ENCODE measurements at places on chromosomes 6 and 20.

- DNase-seq: no peak
Observed at GRCh38 chr6:106530502-106530901, 98.8 kb downstream of the RTN4IP1 start.

GRCh38 chr6:126923807-126924206 lies 194.7 kb upstream of the RSPO3 start:
- DNase-seq: no peak

DNA sequence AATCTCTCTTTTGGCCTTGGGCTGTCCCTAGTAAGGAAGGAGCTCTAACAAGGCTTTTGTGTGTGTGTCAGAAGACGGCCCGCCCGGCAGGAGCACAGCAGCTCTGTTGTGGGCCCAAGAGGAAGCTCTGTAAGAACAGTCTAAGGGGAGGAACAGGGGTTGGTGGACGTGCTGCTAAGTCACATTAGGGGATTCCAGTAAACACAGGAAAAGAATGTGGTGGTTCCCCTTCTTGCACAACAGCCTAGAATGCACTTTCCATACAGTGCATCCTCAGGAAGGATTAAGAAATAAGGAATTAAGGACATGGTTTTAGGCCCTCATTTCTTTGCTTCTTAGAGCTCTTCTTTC lies 114.5 kb downstream of the RNF144B start:
- peak; percentile 66 for DNase-seq

DNA sequence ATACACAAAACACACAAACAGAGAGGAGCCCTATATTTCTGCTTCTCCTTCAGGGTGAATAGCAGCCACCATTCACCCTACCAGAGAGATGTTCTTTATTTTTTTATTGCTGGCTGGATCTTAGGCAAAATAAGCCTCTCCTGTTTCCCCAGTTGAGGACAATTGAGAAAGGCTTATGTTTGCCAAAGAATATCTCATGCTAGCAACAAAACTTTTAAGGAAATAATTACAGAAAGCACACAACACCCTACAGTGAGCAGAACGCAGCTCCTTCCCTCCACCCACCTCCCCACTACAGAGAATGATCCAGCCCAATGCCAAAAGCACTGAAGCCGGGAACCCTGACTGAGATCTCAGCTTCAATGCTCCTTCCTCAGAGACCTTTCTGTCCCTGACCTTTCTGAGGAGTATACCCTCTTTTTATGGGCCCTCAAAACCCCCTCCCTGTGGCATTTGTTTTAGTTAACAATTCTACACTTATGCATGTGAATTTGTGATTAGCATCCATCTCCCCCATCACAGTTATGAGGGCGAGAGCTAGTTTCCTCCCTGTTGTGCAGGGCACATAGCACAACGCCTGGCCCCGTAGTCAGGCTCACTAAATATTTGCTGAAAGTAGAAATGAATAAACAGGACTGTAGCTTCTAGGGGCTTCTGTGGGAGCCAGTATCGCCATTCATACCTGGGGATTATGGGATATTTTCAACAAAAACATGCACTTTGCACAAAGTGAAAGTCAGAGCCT lies 491.6 kb upstream of the CDH4 start:
- DNase-seq: no peak

GRCh38 chr20:40749985-40750506 lies 61.0 kb upstream of the MAFB start:
- DNase-seq: no peak

DNA sequence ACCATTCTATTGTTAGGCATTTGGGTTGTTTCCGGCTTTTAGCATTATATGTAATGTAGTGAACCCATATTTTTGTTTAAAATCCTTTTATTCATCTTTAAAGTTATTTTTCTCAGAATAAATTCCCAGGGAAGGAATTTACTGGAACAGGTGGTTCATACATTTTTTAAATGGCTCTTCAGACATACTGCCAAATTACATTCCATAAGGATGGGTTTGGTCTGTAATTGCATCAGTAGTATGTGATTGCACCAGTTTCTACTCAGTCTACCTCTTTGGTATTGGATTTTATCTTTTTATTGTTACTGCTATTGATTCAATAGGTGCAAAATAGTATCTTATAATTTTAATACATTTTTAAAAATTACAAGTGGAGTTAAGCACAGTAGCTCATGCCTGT lies 27.2 kb downstream of the BRPF3 start:
- DNase-seq: no peak

GRCh38 chr6:74415056-74415455 lies 719.1 kb downstream of the CD109 start:
- DNase-seq: no peak

- no peak for DNase-seq
Observed at GRCh38 chr6:137851669-137852068, 15.4 kb upstream of the TNFAIP3 start.

GRCh38 chr6:3915076-3915791 lies 66.1 kb downstream of the FAM50B start:
- no peak for DNase-seq

GRCh38 chr20:37411408-37412219 lies 65.7 kb downstream of the SRC start:
- DNase-seq: peak; percentile 58

GRCh38 chr6:111724039-111724438 lies 118.4 kb upstream of the TRAF3IP2 start:
- no peak for DNase-seq

DNA sequence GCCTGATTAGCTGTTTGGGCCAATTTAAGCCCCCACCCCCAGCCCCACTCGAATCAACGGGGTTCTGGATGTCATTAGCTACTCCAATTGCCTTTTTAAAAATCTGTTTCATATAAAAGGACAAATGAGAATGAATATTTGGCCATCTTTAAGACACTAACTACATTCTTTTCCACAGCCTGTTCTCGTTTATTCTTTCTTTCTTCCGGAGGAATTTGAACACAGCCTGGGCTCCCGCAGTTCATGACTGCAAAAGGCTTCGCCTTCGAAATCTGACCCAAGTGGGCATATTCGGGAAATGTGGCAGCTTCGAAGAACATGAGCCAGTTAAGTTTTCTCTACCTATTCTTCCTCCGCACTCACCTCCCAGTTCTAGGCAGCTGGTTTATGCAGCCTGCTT lies 49.4 kb upstream of the NFATC2 start:
- DNase-seq: no peak

GRCh38 chr6:31619805-31620585 lies 520 bp upstream of the PRRC2A start:
- peak; percentile 100 for DNase-seq

DNA sequence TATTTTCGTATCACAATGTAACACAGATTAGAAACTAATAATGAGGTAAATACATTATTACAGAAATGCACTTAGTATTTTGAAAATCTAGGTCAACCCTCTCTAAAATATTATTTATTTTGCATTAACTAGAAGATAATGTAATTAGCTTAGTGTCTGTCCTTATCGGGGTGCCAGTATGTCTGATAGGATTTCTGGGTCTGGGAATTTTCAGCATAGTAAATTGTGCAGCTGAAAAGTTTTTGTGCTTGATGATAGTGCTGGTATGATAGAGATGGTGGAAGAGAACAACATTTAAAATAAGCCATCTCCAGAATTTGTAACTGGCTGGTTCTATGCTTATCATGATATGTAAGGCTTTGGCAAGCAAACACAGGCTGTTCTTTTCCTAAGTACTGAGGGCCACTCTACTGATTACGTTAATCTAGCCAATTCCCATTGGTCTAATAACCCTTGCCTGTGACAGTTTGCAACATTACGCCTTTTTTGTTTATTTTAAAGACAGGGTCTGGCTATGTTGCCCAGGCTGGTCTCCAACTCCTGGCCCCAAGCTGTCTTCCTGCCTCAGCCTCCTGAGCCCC lies 50.8 kb downstream of the PREP start:
- no peak for DNase-seq

DNA sequence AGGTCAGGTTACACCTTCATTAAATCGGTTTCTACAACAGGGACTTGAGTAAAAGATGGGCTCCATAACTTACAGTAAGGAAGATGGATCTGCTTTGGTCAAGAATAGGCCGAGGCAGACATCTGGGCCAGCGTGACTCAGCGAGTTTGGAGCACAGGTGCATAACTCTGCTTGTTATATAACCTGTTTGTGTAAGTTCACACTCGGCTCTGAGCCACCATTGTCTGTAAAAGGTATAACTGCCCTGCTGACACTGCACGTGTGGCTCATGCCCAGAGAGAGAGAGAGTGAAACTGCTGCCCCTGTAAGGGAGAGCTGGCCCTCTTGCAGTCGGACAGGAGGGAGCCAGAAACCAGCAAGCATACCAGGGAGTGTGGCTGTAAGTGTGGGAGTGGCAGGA lies 737.9 kb upstream of the SLC35B3 start:
- DNase-seq: no peak

DNA sequence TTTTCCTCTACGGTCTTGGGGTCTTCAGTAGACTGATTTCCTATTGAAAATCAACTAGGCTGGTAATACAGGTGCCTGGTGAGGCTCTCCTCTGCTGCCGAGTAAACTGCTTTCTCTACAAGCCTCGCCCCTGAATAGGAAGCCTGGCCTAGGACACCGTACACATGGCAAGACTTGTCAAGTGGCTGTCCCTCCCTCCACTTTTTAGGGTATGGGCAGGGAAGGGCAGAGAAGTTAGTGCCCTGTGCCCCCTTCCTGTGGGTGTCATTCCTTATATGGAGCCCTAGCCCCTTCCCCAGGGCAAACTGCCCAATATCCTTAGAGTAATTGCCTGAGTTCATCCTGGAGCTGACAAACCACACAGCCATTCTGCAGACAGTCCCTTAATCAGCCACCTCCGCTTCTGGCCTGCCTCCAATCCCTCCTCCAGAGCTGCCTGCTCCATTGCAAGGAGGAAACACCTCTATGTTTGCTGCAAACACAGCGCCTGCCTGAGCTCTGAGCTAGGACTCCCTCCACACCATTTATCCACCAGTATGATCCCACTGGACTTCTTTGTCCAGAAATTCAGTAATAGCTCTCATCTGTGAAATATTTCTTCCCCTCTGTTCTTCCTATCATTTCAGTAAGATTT lies 93.1 kb downstream of the CHD6 start:
- DNase-seq: peak; percentile 61

- DNase-seq: no peak
Observed at GRCh38 chr6:13260101-13260598, 68.2 kb downstream of the TBC1D7 start.

- no peak for DNase-seq
Observed at GRCh38 chr6:148874698-148875293, 128.0 kb downstream of the UST start.

GRCh38 chr20:37192137-37192854 lies 12.9 kb upstream of the MROH8 start:
- DNase-seq: peak; percentile 94

DNA sequence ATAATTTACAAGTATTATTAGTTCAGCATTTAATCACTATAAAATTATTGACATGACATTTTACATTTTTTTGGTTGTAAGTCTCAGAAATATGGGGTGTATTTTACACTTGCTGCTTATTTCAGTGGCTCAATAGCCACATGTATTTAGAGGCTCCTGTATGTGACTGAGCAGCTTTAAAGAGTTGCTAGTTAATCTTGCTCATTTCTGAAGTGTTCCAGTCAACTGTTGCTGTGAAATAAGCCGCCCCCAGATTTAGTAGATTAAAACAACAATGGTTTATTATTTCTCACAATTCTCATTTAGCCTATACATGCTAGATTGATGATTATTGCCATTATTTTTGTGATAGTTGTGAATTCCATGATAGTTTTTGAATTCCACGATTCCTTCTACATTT lies 23.0 kb downstream of the CD109 start:
- DNase-seq: no peak

DNA sequence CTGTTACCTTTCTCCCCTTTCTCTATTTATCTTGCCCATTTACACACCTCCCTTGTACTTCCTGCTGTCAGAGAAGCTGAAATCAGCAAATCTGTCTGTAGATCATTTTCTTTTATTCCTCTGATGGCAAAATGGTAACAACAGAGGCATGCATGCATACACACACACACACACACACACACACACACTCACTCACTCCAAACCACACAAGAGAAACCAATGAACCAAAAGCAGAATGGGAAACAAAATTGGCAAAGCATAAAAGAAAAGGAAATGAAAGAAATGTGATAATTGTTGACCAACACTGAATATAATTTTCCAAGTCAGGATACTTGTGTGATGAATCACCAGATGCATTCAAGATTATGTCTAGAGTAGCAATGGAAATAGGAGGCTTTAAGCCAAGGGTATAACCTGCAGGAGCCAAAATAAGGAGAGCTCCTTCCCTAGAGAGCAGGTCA lies 172.4 kb downstream of the PLCB4 start:
- DNase-seq: no peak

GRCh38 chr20:10649080-10649796 lies 24.6 kb downstream of the JAG1 start:
- DNase-seq: no peak

- DNase-seq: no peak
Observed at GRCh38 chr6:35214869-35215664, 1.3 kb downstream of the SCUBE3 start.

DNA sequence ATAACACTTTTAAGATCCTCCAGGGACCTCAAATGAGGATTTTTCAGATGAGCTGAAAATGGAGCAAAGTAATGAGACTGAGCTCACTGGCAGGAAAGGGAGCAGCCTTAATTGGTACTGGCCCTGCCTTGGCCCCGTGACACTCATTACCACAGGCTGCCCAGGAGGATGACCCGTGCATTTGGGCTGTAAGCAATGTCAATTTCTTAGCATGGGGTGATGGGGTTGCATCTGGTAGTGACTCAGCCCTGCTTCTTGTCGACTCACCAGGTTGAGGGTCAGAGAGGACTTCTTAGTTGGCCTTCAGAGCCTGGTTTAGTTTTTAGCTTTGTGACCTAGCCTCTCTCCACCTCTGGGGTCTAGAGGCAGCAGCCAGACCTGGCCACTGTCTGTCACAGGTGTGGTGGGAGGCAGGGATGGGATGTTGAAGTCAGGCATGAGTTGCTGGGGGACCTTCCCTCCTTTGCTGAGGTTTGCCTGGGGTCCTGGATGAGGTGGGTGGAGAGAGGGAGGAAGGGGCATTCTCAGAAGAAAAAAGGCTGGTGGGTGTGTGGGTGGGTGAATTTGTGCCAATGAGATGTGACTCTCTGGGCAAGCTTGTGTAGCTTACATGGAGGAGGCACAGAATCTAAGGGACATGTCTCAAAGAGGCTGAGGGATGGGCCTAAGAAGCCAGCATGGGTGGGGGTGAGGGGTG lies 25.9 kb upstream of the EPB41L1 start:
- DNase-seq: no peak

DNA sequence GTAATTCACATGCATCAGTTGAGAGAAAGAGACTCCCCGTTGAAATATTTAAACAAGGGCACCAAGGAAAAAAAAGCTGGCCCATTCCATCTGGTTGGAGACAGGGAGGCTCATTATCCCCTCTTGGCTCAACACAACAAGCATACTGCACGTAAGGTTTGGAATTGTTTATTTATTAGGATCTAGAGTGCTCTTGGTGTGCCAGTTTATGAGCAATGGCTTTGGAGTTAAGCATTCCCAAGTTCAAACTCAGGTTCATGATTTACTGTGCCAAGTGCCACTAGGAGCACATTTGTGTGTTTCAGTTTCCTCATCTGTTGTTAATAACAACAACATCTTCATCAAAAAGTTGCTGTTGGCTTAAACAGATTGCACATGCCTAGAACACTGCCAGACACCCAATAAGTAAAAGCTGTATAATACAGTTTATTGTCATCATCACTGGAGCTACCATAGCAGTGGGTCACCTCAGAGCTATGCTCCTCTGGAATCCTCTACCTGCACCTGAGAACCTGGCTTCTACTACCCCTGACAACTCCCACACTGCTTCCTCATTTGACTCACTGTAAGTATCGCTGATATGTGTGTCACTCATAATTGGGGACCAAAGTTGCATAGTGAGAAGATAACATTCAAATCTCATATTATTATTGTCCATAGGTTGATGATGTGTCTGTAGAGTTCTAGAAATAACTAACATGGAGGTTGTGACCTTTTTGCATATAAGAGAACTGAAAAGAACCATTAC lies 5.4 kb downstream of the SLC17A3 start:
- no peak for DNase-seq

GRCh38 chr6:122746688-122747087 lies 32.8 kb upstream of the FABP7 start:
- no peak for DNase-seq
